ENCODE measurements at places on chromosomes 3 and 15. TPM values are rescaled to one million over a fixed set of nuclear protein-coding genes. Genes with fewer than 3 reads are reported as not detected.

NRG4 gene
- total RNA-seq: 0.18 TPM

CYP1A2 gene
- not detected for total RNA-seq

DNA sequence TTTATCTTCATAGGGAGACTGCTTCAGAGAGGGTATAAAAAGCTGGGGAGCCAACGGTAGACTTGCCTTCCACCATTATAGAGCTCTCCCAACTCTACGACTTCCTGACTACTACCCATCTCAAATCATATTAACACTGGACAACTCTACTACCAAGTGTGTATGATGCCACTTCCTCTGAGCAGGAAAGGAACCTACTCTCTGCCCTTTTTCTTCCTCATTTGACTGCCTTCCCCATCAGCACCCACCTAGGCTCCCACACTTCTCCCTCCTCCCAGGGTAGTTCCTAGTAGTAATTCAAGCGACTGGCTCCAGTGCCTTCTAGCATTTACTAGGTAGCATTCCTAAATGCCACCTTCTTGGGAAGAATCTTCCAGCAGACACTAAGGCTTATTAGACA is 24.5 kb upstream of the TBL1XR1 start:
- no peaks in the 10 kb centered on the region for H3K36me3 ChIP-seq
- no peaks in the 10 kb centered on the region for H3K4me1 ChIP-seq
- H3K27me3 ChIP-seq: no peaks in the 10 kb centered on the region
- no peak overlapping the region for H3K27ac ChIP-seq

DNA sequence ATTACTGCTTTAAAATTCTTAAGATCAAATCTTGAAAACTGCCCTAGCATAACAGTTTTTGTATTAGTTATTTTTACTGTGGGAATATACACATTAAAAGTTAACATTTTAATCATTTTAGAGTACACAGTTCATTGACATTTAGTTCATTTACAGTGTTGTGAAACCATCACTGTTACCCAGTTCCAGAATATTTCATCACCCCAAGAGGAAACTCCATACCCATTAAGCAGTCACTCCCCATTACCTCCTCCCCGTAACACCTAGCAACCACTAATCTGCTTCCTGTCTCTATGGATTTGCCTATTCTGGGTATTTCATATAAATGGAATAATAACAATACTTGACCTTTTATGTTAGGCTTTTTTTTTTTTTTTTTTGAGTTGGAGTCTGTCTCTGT is 164.1 kb upstream of the LRRFIP2 start:
- no peak overlapping the region for H3K27ac ChIP-seq
- H3K36me3 ChIP-seq: peaks cover 27% of the 10 kb centered on the region
- no peaks in the 10 kb centered on the region for H3K27me3 ChIP-seq
- no peaks in the 10 kb centered on the region for H3K4me1 ChIP-seq
- DNase-seq: no peak

TCTA gene
- total RNA-seq: 15.3 TPM

DNA sequence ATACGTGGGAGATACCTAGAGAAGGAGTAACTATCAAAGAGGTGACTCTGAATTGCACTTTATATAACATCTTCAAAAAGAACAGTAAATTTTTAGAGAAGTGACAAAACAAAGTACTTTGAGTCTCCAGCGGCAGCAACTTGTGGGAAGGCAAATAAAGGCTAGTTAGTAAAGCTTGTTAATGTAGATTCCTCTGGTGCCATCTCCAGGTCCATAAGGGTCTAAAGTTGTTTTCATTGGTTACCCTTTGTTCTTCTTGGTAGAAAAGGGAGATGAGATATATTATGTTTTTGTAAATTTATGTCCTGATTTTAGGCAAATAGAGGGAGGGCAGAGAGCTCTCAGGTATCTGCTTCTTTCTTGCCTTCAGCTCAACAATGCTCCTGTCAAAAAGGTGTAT is 161.6 kb downstream of the MYRIP start:
- DNase-seq: no peak
- H3K4me3 ChIP-seq: no peak overlapping the region
- no peaks in the 10 kb centered on the region for H3K4me1 ChIP-seq
- no peaks in the 10 kb centered on the region for H3K36me3 ChIP-seq
- no peak overlapping the region for H3K27ac ChIP-seq

PSMA4 gene
- 204 TPM for total RNA-seq

DNA sequence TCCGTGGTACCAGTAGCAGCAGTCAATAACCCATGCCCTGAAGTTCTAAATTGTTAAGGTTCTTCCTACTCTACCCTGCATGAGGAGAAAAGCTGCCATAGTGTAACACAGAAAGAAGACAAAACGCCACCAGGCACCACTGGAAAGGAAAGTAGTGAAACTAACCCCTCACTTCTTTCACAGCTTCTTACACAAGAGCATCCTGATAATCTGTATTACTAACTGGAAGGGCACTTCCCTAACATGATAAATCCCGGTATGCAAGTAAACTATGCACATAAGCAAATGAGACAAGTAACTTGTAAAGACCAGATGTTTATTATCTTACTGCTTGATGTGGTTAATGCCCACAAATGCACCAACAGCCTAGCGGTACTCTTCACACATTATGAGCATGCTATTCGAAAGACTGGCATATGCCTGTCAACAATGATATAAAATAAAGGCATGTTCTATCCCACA is 141.3 kb downstream of the ADAM10 start:
- DNase-seq: peak; percentile 81
- no peak overlapping the region for H3K4me3 ChIP-seq
- H3K36me3 ChIP-seq: peaks cover 7% of the 10 kb centered on the region
- no peaks in the 10 kb centered on the region for H3K27me3 ChIP-seq
- H3K27ac ChIP-seq: no peak overlapping the region

All from astrocyte (in vitro differentiated cells and primary cell).